ENCODE measurements at places on chromosomes 12 and 14. TPM values are rescaled to one million over a fixed set of nuclear protein-coding genes. Genes with fewer than 3 reads are reported as not detected.

GRCh38 chr12:18296909-18297280 is 35.6 kb downstream of the PIK3C2G start:
- DNase-seq = no peak

GRCh38 chr12:26298785-26299621 is 103.6 kb downstream of the SSPN start:
- DNase-seq = no peak

DNA sequence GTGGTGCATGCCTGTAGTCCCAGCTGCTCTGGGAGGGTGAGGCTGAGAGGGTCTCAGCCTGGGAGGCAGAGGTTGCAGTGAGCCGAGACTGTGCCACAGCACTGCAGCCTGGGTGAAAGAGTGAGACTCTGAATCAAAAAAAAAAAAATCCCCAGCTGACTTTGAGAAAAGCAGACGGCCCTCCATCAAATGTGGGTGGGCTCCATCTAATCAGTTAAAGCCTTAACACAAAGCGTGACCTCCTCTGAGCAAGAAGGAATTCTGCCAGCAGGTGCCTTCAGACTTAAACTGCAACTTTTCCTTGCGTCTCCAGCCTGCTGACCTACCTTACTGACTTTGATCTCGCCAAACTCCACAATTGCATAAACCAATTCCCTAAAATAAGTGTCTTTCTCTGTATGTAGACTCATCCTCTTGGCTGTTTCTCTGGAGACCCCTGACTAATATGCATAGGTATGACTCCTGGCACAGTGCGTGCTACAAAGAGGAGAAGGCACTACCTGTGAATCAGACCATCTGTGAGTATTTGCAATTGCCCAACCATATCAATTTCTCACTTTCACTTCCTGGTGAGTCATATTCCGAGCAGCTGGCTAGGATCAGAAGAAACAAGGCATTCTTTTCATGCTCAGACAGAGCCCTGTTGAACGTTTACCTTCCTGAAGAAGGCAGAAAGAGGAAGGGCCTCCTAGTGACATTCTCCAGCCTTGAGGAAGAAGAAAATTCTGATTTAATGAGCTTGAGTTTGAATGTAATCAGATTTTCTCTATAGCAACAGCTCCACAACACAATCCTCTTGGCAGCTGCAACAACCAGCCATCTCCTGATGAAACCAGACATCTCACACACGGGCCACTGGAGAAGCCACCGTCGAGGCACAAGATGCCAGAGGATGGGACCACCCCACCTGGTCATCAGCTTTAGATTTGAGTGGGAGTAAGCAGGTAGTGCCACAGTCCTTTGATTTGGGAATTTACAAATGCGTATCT is 54.3 kb downstream of the CLMN start:
- peak; percentile 31 for DNase-seq

GRCh38 chr12:5808981-5809380 is 136.1 kb downstream of the ANO2 start:
- DNase-seq = no peak

ZDHHC22 gene
- not detected for total RNA-seq

DTD2 gene
- 56.7 TPM for total RNA-seq

MAP1LC3B2 gene
- total RNA-seq = 1.8 TPM

Data from uterus (tissue), 4 donors.